CD4-positive, alpha-beta T cell treated with Interferon gamma for 1 hour (primary cell): ENCODE measurements at places on chromosomes 1 and 21.

- no peak for DNase-seq
Observed at GRCh38 chr1:117675907-117676430, 70.1 kb downstream of the TENT5C start.

DNA sequence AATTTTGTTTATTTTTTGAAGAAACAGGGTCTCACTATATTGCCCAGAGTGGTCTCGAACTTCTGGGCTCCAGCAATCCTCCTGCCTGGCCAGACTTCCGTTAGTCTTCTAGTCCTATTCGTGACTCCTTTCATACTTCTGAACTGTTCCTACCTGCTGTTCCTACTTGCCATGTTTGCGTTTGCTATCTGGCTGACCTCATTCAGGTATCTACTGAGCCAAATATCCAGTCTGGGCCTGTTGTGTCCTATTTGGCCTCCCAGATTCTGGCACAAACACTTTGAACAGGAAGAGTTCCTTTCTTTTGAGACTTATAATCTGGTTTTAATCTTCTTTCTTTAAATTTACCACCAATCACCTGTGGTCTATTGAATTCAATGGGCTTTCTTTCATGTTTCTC is 6.9 kb upstream of the NR1I3 start:
- DNase-seq: no peak

DNA sequence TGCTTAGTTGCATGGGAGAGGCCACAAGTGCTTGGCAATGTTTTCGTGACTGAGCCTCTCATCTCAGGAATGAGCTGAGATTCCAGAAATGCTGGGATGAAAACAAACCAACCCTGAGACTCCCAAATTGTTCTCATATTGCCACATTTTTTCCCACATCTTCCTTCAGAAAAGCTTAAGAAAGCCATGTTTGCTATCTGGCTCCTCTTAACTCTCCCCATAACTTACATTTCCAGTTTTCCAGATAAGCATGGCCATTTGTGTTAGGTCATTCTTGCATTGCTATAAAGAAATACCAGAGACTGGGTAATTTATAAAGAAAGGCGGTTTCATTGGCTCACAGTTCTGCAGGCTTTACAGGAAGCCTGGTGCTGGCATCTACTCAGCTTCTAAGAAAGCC is 17.2 kb downstream of the DSCAM start:
- DNase-seq: no peak

DNA sequence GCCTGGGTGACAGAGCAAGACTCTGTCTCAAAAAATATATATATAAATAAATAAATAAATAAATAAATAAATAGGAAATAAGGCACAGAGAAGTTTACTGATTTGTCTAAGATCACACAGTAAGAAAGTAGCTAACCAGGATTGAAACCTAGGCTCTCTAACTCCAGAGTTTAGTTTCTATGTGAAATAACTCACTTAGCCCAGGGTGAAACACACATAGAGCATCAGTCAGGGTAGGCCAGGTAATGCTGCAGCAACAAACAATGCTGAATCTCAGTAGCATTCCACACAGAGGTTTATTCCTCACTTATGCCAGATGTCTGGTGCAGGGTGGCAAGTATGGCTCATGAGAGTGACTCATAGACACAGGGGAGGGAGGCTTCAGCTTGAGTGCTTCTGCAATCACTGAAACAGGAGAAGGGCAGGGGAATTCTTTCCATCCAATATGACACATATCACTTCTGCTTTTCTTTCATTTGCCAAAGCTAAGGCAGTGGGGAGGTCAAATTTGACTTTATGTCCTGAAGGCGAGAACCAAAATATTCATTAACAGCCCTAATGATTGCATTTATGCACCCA is 37.1 kb upstream of the KANK4 start:
- DNase-seq: peak; percentile 38

DNA sequence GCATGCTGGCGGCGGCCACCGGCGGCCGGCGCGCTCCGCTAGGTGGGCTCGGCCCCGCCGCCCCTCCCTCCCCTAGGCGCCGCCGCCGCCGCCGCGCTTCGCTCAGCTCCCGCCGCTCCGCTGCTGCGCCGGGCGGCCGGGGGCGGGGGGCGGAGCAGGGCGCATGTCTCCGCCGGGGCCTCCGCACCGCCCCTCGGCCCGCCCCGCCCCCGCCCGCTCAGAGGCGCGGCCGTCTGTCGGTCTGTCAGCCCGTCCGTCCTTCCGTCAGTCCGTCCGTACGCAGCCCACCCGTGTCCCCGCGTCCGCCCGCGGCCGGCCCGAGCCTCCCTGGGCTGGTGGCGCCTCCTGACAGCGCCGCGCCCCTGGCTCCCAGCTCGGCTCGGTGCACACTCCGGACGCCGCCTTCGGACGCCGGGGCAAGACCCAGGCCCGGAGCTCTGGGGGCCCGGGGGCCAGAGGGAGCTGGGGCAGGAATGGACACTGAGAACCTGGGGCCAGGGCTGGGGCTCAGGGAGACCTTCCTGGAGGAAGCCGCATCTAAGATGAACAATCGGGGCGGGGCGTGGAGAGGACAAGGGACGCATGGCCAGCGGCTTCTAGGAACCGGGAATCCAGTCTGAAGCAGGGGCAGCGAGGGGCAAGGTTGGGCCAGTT is at the start of gene GPR153:
Gene GPR153 (minus strand): TSS at position 138 of the 654 bp plus-strand sequence. CDS start 6,193 bp downstream, outside the sequence.
- peak; percentile 17 for DNase-seq

- no peak for DNase-seq
Observed at GRCh38 chr1:206937425-206937824, 8.8 kb downstream of the PIGR start.

DNA sequence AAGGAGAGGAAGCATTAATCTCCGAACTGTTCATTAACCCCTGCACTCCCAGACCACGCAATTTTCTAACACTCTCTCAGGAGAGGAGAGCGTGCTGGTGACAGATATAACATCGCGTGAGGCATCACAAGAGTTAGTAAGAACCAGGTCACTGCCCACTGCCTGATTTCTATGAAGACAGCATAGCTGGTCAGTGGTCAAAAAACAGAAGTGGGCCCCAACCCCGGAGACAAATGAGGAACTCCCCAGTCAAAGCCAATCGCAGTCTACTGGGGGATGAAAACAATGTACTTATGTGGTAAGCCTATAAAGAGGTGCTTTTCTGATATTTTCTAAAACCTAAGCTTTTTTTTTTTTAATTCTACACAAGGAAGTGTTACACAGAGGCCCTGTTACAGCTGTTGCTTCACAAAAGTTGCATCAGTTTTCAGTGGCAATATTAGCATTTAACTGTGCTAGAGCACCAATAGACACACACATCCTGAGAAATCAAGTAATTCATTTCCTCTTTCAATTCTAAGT is 231.8 kb upstream of the IRF2BP2 start:
- DNase-seq: peak; percentile 80

DNA sequence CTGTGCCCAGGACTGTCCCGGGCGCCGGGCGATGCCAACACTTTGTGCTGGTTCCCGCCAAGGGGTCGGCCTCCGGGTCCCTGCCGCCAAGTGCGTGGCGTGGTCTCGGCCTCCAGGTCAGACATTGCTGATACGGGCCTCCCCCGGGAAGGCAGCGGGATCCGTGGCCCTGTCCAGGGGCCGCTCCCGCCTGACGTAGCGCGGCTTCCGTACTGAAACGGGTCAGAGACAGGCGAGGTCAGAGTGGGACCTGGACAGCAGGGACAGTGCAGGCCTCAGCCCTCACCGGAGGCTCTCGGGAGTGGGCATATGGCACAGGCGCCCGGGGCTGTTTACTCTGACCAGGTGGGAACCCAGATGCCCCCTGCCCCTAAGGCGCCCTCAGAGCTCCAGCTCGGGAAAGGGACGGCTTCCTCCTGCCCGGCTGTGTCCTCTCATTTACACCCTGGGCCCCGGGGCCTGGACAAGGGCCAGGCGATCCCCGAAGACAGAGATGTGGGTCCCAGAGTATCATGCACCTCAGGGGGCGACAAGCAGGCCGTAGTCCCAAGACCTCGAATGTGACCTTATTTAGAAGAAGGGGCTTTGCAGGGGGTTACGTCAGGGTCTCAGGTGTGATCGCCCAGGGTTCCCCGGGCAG is 8.8 kb upstream of the RNF223 start:
- no peak for DNase-seq

DNA sequence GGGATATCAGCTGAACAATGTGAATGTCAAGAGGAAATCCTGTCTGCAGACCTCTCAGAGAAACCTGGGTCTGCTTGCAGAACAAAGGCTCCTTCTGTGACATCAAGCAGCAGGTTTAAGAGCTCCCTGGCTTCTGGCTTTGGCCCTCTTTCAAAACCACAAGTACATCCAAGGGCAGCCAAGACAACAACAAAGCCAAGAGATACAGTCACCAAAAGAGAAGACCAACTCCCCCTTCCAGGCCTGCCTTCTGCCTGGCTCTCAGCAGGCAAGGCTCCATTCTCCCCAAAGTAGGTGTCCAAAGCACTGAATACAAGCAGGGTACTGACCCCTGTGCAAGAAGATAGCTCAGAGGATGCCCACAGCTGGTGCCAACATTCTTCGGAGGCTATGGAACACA is 11.5 kb downstream of the BCAR3 start:
- no peak for DNase-seq

- no peak for DNase-seq
Observed at GRCh38 chr1:75308365-75308764, 174.2 kb downstream of the LHX8 start.

GRCh38 chr21:44845418-44846223 is 27.8 kb upstream of the SUMO3 start:
- peak; percentile 41 for DNase-seq

GRCh38 chr21:37771181-37771580 is 145.1 kb downstream of the KCNJ6 start:
- no peak for DNase-seq

GRCh38 chr1:161265305-161265704 is 6.8 kb downstream of the PCP4L1 start:
- DNase-seq: no peak

DNA sequence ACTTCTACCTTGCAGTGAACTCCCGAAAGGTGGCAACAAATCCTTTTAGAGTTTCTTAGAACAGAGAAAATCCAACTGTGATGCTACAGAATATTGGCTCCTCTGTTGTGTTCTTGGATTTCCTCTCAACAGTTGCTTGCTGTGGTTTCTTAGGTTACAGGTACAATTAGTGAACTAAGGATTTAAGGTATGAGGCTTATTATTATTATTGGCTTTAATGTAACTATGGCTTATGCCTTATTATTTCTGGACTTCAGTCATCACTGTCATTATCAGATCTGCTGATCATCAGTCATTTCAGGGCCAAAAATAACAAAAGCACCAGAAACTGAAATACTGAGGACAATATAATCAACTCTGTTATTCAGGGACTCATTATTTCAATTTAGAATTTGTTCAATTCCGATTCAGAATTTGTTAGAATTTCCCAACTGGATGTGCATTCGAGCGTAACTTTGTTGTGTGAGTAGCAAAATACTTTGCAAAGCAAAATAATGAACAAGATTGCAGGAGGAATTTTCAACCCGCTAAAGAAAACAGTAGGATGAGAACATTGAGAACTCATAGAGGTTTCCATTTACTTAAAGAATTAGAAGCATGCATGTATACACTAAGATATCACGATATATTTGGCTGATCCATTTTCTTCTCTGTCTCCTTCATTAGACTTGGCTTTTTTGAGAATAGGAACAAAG is 65.5 kb upstream of the AK4 start:
- no peak for DNase-seq

DNA sequence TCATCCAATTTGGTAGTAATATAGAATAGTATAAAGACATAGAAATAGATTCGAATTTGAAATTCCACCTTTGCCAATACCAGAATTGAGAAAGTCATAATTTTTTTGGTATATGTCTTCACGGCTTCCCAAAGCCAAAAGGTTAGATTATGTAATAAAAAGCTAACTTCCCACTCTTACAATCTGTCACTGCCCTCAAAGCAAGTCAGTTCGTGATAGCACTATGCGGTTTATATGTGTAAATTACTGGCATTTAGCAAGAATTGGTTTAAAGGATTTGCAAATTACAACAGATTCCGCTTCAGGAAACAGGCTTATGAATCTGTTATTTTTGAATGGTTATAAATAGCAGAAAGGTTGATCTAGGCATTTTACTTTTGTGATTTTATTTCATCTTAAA is 679.4 kb upstream of the ADGRL2 start:
- DNase-seq: no peak

- DNase-seq: no peak
Observed at GRCh38 chr1:237851210-237851845, 39.4 kb downstream of the ZP4 start.

DNA sequence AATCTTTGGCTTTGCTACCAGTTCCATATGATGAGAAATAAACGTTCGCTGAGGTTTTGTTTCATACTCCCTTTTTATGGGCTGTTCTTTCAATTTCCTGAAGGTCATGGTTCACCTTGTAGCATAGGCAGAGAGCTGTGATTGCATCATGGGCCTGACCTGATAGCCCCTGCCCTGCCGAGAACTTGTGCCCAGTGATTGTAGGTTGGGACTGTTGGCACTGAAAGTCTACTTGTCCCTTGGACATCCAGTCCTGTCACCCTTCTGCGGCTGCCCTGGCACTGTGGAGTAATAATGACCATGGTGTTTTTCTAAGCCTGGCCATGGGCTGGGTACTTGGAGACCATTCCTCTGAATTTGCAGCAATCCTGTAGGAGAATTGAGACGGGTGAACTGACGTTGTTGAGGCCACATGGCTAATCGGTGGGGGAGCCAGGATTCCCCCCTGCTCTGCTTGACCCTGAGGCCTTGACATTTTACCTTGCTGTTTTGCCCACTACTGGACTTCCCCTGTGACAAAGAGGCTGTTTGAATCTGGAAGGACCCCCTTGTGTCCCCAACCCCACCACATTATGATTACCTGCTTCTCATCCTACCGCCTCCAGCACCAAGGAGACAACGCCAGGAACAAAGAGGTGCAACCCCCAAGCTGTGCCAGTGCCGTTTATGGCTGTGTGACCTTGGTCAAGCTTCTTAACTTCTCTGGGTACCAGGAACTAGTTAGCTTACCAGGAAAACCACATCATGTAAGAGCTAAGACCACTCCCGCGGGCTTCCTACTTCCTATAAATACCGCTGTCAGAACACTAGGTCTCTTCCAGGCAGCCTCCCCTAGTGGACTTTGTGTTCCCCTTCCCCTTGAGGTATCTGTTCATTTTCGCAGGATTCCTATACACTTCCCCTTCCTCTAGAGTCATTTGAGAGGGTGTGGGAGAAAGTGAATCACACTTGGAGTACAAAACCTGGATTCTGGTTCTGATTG is 23.4 kb downstream of the SESN2 start:
- DNase-seq: peak; percentile 13

DNA sequence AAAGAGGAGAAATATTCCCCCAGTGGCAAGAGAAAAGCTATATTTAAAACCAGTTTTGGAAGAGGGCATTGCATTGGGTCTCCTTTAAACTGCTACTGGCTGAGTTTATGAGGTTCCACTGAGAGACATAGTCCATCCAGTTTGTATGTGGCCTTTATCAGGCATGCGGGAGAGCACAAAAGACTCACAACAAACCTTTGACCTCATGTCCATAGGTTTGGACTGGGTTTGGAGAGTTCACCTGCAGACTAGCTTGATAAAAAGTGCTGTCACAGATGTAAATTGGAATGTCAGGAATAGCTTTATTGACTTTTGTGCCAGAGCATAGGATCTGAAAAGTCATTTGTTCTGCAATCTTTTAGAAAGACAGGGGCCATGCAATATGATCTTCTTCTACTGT is 131.0 kb upstream of the NRIP1 start:
- no peak for DNase-seq

GRCh38 chr1:89382479-89382878 is 18.6 kb downstream of the GBP6 start:
- DNase-seq: no peak

GRCh38 chr21:27804515-27804914 is 837.6 kb upstream of the ADAMTS5 start:
- no peak for DNase-seq
